ENCODE measurements at places on chromosomes 2 and 18. TPM values are rescaled to one million over a fixed set of nuclear protein-coding genes. Genes with fewer than 3 reads are reported as not detected.

DNA sequence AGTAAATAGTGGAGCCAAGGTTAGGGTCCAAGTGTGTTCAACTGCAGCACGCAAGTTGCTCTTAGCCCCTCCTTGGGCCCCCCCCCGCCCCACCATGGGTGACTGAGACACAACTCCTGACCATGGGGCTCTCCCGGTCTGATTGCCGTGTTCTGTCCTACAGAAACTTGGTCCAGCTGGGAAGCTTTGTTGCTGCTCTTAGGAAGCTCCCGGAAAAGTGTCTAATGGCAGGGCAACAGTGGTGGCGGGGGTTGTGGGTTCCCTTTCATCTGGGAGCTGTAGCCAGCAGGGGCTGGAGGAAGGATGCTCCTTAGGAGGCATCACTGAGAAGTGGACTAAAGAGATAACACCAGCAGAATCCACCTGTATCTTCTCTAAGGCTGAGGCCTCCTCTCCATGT lies 111.1 kb downstream of the CYP26B1 start:
- H3K36me3 ChIP-seq = no peaks in the 10 kb centered on the region
- H3K27me3 ChIP-seq = no peaks in the 10 kb centered on the region
- no peaks in the 10 kb centered on the region for H3K4me1 ChIP-seq
- no peak overlapping the region for H3K27ac ChIP-seq

GRCh38 chr2:236535024-236535423 lies 34.6 kb upstream of the ACKR3 start:
- DNase-seq = no peak
- no peaks in the 10 kb centered on the region for H3K27me3 ChIP-seq
- H3K27ac ChIP-seq = no peak overlapping the region
- H3K36me3 ChIP-seq = no peaks in the 10 kb centered on the region
- no peaks in the 10 kb centered on the region for H3K4me1 ChIP-seq

DNA sequence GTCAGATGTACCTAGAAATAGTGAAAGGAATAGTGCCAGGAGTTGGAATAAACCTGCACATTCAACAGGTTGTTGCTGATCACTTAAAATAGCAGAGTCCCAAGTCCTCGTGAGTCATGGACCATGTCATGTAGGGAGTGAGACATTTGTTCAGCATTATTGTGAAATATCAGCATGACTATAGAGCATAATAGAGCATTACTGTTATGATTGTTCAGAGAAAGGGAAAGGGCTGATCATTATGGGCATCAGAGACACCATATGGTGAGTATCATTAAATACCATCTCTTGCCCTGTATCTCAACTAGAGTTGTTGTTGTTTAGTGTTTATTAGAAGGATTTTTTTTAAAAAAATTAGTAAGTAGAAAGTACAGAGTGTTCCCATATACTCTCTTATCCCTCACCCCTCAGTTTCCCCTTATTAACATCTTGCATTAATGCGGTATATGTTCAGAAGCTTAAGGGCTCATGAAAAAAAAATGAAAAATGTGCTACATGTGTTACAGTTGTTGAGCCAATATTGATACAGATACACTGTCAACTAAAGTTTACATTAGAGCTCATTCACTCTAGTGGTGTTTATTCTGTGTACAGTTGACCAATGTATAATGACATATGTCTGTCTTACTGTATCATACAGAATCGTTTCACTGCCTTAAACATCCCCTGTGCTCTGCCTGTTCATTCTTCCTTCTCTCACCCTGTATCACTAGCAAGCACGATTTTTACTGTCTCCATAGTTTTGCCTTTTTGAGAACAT lies 5.7 kb downstream of the ELAC1 start:
- no peaks in the 10 kb centered on the region for H3K27me3 ChIP-seq
- no peaks in the 10 kb centered on the region for H3K4me1 ChIP-seq
- H3K4me3 ChIP-seq = no peak overlapping the region
- H3K27ac ChIP-seq = no peak overlapping the region
- no peaks in the 10 kb centered on the region for H3K36me3 ChIP-seq
- peak; percentile 77 for DNase-seq

DNA sequence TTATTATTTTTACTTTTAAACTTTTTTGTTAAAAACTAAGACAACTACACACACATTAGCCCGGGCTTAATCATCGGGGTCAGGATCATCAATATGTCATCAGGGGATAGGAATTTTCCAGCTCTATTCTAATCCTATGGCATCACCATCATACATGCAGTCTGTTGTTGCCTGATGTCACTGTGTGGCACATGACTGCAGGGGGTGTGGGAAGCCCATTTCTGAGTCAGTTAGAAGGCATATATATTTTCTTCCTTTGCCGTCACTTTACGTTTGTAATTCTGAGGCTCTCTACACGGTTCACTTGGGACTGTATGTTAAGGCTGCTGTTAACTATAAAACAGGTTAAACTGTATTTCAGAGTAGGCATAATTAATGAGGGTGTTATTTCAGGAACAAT lies 144.4 kb upstream of the ITGA6 start:
- H3K27ac ChIP-seq = no peak overlapping the region
- H3K36me3 ChIP-seq = no peaks in the 10 kb centered on the region
- H3K4me3 ChIP-seq = no peak overlapping the region
- no peaks in the 10 kb centered on the region for H3K4me1 ChIP-seq
- no peaks in the 10 kb centered on the region for H3K27me3 ChIP-seq

GRCh38 chr18:31546476-31546875 lies 45.2 kb upstream of the TTR start:
- H3K27me3 ChIP-seq = no peaks in the 10 kb centered on the region
- no peak overlapping the region for H3K4me3 ChIP-seq
- DNase-seq = no peak
- H3K27ac ChIP-seq = no peak overlapping the region
- H3K4me1 ChIP-seq = no peaks in the 10 kb centered on the region

GRCh38 chr2:38033646-38034045 lies 42.3 kb downstream of the CYP1B1 start:
- no peaks in the 10 kb centered on the region for H3K4me1 ChIP-seq
- H3K27ac ChIP-seq = no peak overlapping the region
- no peak overlapping the region for H3K4me3 ChIP-seq
- H3K27me3 ChIP-seq = no peaks in the 10 kb centered on the region

GRCh38 chr18:62386091-62386490 lies 61.0 kb downstream of the TNFRSF11A start:
- no peaks in the 10 kb centered on the region for H3K4me1 ChIP-seq
- no peak overlapping the region for H3K4me3 ChIP-seq
- H3K27ac ChIP-seq = no peak overlapping the region

GRCh38 chr2:28687640-28688385 lies 63.8 kb upstream of the PPP1CB start:
- no peaks in the 10 kb centered on the region for H3K27me3 ChIP-seq
- H3K4me1 ChIP-seq = no peaks in the 10 kb centered on the region
- H3K27ac ChIP-seq = no peak overlapping the region
- no peak for DNase-seq
- H3K36me3 ChIP-seq = no peaks in the 10 kb centered on the region

DNA sequence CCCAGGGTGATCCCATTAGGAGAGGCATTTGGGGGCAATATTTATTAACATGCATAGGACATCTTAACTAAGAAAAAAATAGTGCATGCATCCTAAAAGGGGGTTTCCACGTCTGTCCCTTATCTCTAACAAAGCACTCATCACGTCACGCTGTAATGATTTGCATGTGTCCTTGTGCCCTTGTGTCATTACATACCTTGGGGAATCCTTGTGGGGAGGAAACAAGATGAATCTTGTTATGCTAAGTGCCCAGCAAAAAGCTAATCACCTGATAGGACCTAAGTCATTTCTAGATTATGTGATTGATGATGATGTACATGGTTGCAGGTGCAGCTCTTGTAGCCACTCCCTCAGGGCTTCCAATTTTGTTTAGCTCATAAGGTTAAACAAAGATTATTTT lies 250.9 kb downstream of the FBXO15 start:
- H3K27me3 ChIP-seq = no peaks in the 10 kb centered on the region
- no peaks in the 10 kb centered on the region for H3K36me3 ChIP-seq
- no peaks in the 10 kb centered on the region for H3K4me1 ChIP-seq

The CSRNP3 gene
- total RNA-seq = 5.8 TPM

- H3K27me3 ChIP-seq = no peaks in the 10 kb centered on the region
- peak; percentile 34 for DNase-seq
- H3K4me3 ChIP-seq = peak overlapping the region; percentile 10
- H3K36me3 ChIP-seq = no peaks in the 10 kb centered on the region
- H3K4me1 ChIP-seq = no peaks in the 10 kb centered on the region
- no peak overlapping the region for H3K27ac ChIP-seq
Measured at GRCh38 chr2:240933048-240933965, 27.2 kb downstream of the CROCC2 start.

The MEP1B gene
- 4.1 TPM for total RNA-seq

The COBLL1 gene
- 59.4 TPM for total RNA-seq

The VAMP5 gene
- total RNA-seq = 16.4 TPM

DNA sequence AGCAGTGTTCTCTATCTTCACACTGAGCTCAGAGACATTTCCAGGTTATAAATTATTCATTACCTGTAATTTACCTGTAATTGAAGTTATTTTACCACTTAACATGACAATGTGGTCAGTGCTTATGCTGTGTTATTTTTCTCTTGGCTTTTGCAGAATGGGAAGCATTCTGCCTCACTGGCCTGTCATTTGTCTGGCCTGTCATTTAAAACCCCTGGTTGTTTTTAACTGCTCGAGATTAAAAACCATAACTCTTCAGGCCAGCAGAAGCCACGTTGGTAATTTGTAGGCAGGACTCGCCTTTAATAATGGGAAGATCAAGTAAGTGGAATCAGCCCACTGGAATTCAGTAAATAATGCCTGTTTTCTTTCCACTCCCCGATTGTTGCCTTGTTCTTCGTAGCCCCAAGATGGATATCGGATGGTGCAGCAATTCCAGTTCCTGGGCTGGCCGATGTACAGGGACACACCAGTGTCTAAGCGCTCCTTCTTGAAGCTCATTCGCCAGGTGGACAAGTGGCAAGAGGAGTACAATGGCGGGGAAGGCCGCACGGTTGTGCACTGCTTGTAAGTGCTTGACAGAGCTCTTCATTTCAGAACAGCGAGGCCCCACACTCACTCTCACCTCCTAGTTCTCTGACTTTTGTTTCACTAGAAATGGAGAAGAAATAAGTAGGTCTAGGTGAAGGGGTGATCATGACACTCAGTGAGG lies 222.4 kb upstream of the RAB12 start:
- H3K4me3 ChIP-seq = no peak overlapping the region
- no peak for DNase-seq
- H3K36me3 ChIP-seq = no peaks in the 10 kb centered on the region
- H3K27ac ChIP-seq = no peak overlapping the region

The RFX8 gene
- not detected for total RNA-seq

DNA sequence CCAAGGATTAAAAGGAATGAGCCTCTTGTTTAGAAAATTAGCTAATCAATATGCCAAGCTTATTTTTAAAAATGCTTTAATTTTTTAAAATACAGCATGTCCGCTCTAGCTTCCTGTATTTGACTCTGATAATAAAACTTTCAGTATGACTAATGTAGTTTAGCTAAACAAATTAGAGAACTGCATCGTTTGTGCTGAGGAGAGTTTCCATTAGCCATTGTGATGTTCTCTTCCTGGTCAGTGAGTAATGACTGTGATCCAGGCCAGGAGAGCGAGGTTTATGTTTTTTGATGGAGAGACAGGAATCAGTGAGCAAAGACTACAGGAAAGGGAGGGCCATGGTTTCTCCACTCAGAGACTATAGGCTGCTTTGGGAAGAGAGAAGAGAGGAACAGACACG lies 237.2 kb upstream of the ETAA1 start:
- H3K4me1 ChIP-seq = no peaks in the 10 kb centered on the region
- H3K27me3 ChIP-seq = no peaks in the 10 kb centered on the region
- DNase-seq = no peak

The GLI2 gene
- 0.95 TPM for total RNA-seq

DNA sequence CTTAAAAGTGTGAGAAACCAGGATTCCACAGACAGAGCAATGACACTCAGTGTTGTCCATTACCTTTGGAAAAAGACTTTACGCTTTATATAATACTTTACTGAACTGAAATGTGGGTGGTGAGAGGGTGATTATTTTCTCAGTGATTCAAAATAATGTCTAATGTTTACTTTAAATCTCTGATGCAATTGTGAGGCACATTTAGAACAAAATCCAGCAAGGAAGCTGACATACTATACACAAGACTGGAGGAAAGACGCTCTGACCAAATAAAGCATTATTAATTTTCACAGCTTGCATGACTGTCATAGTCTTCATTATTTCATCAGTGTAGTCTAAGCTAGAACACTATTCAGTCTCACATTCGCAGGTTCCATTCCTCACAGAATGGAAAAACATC lies 34.1 kb upstream of the STAT1 start:
- no peaks in the 10 kb centered on the region for H3K27me3 ChIP-seq
- no peak overlapping the region for H3K27ac ChIP-seq
- H3K4me1 ChIP-seq = no peaks in the 10 kb centered on the region
- DNase-seq = no peak

- H3K36me3 ChIP-seq = no peaks in the 10 kb centered on the region
- no peak overlapping the region for H3K4me3 ChIP-seq
- no peaks in the 10 kb centered on the region for H3K4me1 ChIP-seq
- H3K27ac ChIP-seq = no peak overlapping the region
- DNase-seq = no peak
- H3K27me3 ChIP-seq = no peaks in the 10 kb centered on the region
Measured at GRCh38 chr2:191061381-191061980, 47.5 kb upstream of the STAT1 start.

- no peaks in the 10 kb centered on the region for H3K27me3 ChIP-seq
- no peak overlapping the region for H3K4me3 ChIP-seq
- H3K27ac ChIP-seq = no peak overlapping the region
- no peaks in the 10 kb centered on the region for H3K4me1 ChIP-seq
Measured at GRCh38 chr2:213148572-213149261, 2.7 kb downstream of the IKZF2 start.

DNA sequence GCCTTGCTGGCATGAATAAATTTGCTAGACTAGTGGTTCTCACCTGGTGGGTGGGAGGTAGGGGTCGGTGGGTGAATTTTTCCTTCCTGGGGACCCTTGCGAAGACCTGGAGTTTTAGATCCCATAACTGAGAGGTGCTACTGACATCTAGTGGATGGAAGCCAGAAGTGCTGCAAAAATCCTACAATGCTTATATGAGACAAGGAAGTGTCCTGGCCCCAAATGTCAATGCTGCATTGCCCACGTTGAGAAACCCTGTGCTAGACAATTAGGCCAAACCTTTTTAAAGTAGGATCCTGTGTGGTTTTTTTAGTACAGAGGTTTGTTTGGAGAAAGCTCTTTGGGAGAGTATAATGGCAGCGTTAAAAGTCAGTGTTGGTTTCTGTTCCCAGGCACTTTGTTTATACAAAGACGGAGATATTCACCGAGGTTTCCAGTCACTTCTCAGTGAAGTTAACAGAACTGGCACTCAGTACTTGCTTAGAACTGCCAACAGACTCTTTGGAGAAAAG lies 9.6 kb downstream of the SERPINB8 start:
- H3K4me1 ChIP-seq = no peaks in the 10 kb centered on the region
- H3K27ac ChIP-seq = no peak overlapping the region
- peak; percentile 78 for DNase-seq
- no peaks in the 10 kb centered on the region for H3K36me3 ChIP-seq

- no peaks in the 10 kb centered on the region for H3K36me3 ChIP-seq
- DNase-seq = no peak
- H3K27ac ChIP-seq = no peak overlapping the region
- H3K27me3 ChIP-seq = no peaks in the 10 kb centered on the region
- no peaks in the 10 kb centered on the region for H3K4me1 ChIP-seq
Measured at GRCh38 chr18:54023471-54023870, 201.0 kb downstream of the MBD2 start.

All from Peyer's patch (tissue), 4 donors.